HL-60 (cell line): ENCODE measurements at places on chromosomes 1 and 21.

DNA sequence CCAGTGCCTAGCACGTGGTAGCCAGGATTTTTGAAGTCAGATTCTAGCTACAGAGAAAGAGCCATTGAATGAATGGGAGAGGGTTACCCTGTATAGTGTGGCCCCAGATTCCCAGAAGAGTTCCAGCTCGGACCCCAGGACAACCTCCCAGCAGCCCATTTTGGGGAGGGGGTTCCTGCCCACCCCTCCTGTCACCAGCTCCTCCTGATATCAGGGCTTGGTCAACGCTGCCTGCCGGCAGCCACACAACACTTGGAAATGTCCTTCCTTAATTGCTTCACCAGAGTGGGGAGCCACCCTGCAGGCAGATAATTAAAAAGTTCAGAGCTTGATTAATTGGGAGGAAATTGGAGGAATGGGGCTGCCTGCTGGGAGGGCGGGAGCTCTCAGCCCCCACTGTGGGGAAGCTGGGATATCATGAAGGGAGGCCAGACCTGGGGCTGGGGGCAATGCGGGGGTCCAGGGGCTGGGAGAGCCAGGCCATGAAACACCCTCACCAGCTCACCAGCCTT is 120.5 kb downstream of the LACTBL1 start:
- no peak for DNase-seq

GRCh38 chr1:243562473-243562872 is 287.6 kb downstream of the AKT3 start:
- DNase-seq = no peak

GRCh38 chr1:203475012-203475981 is at the start of gene PRELP:
PRELP (plus strand) TSS chr1:203475806; CDS start chr1:203483185, 7,379 bp downstream.
- DNase-seq = no peak

GRCh38 chr1:108114033-108114599 is 86.0 kb downstream of the SLC25A24 start:
- DNase-seq = peak; percentile 54

DNA sequence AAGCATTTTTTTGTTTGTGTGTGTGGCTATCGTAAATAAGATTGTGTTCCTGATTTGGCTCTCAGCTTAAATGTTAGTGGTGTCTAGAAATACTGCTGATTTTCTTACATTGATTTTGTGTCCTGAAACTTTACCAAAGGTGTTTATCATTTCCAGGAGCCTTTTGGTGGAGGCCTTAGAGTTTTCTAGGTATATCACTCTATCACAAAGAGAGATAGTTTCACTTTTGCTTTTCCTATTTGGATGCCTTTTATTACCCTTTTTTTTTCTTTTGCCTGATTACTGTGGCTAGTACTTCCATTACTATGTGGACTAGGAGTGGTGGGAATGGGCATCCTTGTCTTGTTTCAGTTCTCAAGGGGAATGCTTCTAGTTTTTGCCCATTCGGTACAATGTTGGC is 109.6 kb downstream of the S1PR1 start:
- DNase-seq = no peak

DNA sequence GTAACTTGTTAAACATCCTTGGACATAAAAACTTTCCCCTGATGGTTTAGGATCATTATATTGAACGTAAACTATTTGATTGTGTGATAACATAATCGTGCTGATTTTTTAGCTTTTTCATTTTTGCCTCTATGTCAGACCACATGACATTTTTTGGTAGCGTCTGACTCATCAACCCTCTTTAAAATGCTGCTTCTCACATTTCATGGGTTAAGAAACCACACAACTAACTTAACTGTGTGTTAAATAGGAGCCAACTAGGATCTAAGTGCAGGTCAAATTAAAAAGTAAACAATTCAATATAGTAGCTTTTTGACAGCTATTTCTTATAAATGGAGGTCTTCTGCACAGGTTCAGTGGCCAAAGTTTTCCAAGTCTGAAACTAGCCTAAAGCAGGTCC is 9.8 kb downstream of the BTG3 start:
- no peak for DNase-seq

- no peak for DNase-seq
Observed at GRCh38 chr1:4695241-4695640, 40.8 kb downstream of the AJAP1 start.

DNA sequence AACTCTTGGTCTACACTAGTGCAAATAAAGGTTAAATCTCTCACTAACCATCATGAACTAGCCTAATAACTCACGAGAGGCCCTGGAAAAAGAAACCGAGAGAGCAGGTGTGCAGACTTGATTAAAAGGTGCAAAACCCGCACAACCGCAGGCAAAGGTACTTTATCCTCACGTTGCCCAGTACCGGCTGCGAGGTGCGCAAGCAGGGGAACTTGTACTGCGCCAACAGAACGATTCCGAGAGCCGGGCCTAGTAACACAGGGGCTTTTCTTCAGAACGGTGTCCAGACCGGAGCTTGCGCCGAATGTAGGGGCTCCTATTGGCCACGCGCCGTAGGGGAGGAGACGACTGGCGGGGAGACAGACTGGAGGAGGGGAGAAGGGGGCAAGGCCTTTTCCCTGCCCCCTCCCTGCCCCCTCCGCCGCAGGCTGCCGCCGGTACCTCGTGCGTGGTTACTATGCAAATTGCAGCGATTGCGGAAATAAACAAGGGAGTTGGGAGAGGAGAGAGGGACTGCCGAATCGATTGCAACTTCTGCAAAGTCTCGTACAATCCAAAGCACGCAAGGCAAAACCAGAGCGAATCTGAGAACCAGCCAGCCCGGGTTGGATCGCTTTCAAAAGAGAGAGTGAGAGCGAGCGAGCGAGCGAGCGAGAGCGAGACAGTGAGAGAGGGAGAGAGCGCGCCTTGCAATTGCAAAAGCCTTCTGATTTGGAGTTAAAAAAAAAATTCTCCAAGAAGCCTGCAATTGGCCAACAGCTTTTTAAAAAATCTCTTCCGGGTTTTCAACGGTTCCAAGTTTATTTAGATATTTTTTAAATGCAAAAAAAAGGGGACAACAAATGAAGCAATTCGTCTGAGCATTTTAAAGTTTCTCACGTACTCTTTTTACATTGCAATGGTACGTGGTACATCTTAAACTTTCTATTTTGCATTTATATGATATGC is 5.4 kb upstream of the NFIA start:
- DNase-seq = peak; percentile 54

- DNase-seq = no peak
Observed at GRCh38 chr1:210434223-210434622, 105.5 kb downstream of the HHAT start.

GRCh38 chr1:3597599-3597964 is 13.7 kb downstream of the MEGF6 start:
- peak; percentile 58 for DNase-seq

GRCh38 chr1:91778964-91779363 is 107.0 kb downstream of the TGFBR3 start:
- no peak for DNase-seq

DNA sequence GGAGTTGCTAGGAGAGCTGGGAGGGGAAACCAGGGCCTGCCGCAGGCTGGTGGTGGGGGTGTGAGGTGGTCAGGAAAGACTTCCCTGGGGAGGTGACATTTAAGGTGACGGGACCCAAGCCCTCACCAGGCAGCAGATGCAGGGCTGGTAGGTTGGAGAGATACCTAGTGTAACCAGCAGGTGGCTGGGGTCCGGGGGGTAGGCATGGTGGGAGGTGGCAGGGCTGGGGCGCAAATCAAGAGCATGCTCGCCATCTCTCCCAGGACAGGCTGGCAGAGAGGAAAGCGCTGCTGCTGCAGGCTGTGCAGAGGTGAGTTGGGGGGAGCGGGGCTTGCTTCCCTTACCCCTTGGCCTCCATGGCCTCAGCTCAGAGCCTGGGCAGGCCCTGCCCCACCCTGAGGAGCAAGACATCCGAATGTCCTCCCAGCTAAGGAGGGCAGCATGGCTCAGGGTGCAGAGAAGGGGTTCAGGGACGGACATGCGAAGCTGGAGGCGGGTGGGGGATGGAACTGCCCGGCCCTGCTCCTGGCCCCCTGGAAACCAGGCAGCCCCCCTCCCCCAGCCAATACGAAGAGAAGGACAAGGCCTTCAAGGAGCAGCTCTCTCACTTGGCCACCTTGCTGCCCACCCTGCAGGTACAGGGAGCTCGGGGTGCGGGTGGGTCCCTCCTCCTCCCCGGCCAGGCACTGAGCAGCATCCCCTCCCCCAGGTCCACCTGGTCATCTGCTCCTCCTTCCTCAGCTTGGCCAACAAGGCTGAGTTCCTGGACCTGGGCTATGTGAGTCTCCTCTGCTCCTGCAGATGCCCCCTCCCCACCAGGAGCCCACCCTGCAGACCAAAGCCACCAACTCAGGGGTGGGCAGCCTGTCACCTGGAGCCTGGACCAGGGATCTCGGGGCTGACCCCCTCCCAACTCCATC is 4.0 kb downstream of the RNF207 start:
- DNase-seq = no peak

DNA sequence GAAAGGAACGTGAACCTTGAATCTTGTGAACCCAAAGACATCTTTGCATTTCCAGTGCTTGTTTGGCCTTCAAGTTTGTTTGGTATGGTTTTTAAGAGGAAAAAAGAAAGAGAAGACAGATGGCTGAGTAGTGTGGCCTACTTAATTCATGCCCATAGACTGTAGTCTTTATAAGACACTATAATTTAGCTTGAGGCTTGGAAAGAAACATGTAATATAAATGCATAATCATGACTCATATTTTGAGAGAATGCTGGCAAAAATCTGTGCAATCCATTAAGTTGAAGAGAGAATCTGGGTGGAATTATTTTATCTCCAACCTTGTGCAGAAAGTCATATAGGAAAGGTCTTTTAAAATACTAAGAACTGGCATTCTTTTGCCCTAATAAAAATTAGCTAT is 179.3 kb downstream of the SIPA1L2 start:
- no peak for DNase-seq

GRCh38 chr1:9093091-9093490 is 23.7 kb upstream of the SLC2A5 start:
- peak; percentile 60 for DNase-seq

DNA sequence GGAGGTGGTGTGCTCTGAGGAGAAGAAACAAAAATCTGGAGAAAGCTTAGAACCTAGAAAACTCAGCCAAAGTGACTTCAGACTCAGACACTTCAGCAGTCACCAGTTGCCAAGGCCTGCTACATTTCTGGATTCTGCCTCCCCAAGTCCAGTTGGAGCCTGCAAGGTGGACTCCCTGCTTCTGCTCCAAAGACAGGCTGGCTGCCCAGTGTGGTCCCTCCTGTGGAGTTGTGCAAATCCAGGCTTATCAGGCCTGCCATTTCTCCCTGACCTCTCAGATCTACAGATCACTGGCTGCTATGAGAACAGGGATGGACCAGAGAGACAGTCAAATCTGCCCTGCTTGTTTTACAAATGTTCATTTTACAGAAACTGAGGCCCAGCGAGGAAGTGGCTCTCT is 9.9 kb downstream of the CACHD1 start:
- DNase-seq = no peak

DNA sequence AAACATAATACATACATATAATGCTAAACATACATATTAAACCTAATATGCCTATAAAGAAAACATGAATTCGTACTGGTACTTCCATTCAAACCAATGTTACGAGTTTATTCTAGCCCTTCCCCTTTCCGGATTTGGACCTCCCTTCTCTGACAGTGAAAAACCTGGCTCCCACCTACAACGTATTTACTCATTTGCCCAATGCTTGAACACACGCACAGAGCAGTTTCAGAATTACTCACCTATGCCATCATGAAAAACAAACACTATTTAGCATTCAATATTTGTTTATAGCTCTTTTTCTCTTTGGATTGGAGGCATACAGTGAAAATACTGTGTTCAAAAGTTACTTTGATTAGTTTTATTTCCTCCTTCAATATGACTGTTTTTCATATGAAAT is 204.4 kb downstream of the LMX1A start:
- DNase-seq = no peak

DNA sequence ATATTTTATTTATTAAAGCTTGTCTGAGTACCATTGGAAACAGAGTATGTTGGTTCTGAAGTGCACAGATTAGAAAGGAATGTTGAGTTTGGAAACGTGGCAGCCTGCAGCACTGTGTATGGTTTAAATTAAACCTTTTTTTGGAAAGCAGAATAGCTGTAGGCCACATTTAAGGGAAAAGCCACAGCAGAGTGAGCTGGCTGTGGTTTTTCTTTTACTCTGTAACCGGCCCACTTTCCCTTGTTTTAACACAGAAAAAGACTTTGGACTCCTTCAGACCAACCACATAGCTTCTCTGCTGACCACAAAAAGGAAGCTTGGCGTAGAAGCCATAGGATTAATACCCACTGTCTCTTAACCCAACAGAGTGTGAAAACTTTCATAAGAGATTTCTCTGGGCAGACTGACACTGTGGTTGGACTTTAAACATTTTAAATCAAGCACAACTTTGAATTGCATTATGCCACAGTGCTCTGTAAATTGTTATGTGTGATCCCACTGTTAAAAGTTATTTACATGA is 75.2 kb downstream of the NFIA start:
- DNase-seq = peak; percentile 65

DNA sequence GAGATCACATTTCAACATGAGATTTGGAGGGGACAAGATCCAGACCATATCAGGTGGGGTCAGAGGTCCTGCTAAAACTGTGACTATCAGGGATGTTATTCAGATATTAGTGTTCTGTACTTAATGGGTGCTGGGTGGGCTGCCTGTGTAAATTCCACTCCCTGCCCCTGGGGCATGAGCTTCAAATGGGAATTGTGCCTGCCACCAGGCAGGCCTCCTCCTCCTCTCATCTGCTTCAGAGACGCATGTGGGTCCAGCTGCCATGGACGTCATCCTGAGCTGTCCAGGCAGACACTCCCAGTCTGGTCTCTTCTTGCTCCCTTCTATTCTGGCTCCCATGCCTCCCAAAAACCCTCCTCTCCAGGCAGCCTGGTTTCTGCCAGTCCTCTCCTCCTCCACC is 10.4 kb downstream of the QSOX1 start:
- DNase-seq = no peak

DNA sequence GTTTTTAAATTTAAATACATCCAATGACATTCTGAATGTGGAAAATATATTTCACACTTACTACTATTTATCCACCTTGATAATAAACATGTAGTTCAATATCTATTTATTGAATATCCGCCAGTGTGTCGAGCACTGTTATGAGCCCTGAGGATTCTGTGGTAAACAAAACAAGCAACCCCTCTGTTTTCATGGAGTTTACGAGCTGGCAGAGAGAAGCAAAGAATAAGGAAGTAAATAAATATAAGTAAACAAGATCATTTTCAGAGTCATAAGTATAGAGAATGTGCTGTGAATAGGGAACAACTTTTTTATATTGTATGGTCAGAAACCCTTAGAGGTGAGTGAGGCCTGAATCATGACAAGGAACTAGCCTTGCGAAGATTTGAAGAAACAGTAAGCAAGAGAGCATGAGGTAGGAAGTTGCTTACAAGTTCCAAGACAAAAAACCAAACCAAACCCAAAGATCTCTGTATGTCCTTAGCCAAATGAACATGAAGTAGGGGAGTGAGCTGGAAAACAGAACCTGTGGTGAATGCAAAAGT is 6.4 kb upstream of the SERBP1 start:
- DNase-seq = no peak

GRCh38 chr1:10714337-10715114 is 81.9 kb downstream of the CASZ1 start:
- no peak for DNase-seq

GRCh38 chr1:46585312-46585938 is 18.6 kb downstream of the MKNK1 start:
- DNase-seq = no peak

GRCh38 chr1:115159958-115160357 is 70.7 kb upstream of the TSPAN2 start:
- DNase-seq = no peak

GRCh38 chr1:24860841-24861240 is 69.2 kb downstream of the RUNX3 start:
- no peak for DNase-seq
